ENCODE measurements at places on chromosomes 11 and 22.
A peak's percentile ranks its signal among the peaks of the same experiment; 100 is the strongest.

DNA sequence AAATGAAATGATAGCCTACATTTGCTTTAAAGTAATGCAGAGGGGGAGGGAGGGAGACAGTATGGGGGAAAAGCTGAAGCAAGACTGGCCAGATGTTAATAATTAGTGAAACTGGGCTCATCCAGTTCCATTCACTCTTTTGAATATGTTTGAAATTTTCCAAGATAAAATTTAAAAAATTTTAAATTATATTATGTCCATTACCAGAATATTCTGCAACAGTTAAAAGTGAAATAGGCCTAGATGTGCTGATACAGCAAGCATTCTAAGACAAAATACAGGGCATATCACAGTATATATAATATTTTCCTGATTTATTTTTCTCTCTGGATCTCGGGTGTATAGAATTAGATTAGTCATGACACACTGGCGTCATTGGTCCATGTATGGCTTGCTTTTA, 13.6 kb upstream of the ZNRF3 start:
- no peak for DNase-seq

DNA sequence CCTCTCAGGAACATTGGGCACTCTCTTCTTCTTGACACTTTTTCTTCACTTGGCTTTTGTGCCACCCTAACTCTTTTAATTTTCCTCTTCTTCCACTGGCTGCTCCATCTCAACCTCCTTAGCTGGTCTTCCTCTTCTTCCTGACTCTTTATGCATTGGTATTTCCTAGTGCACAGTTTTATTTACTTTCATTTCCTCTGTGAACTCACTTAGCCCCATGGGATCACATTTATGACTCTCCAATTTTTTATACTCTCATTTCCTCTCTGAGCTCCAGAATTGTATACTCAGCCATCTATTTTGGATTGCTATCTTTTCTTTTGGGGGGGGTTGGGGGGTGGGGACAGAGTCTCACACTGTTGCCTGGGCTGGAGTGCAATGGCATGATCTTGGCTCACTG, 38.5 kb upstream of the LARGE1 start:
- no peak for DNase-seq

GRCh38 chr11:14746857-14747395, 103.3 kb downstream of the PDE3B start:
- no peak for DNase-seq

GRCh38 chr11:113994077-113994954, 19.4 kb downstream of the HTR3A start:
- peak; percentile 28 for DNase-seq

DNA sequence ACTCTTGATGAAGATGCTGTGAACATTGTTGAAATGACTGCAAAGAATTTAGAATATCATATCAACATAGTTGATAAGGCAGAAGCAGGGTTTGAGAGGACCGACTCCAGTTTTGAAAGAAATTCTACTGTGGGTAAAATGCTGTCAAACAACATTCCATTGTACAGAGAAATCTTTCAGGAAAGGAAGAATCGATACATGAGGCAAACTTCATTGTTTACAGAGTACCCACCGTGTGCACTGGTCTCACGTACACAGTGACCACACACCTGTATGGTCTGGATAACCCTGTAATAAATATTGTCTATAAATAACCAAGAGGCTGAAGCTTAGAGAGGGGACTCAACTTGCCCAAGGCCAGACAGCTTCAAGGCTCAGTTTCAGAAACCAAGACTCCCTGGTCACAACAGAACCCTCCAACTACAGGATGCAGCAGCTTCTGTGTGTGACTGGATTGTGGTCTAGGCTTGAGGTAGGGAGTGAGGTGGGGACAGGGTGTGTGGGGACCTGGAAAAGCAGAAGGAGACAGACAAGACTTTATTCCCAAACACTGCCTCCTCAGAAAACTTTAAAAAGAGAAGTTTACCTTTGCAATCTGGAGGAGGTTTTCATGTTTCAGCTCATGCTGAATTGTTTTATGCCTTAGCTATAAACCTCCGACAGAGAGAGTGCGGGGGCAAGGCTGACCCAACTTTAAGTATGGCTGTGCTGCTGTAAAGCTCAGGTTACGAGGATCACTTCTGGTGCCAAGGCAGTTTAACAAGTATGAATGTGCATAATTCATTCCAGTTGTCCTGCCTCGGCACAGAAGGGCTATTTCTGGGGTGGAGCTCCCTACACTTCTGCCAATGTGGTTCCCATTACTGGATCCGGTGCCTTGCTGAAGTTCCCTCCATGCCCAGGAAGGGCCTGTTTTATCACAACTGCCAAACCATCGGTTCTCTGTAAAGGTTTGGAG, 372.6 kb upstream of the NARS2 start:
- DNase-seq = no peak

DNA sequence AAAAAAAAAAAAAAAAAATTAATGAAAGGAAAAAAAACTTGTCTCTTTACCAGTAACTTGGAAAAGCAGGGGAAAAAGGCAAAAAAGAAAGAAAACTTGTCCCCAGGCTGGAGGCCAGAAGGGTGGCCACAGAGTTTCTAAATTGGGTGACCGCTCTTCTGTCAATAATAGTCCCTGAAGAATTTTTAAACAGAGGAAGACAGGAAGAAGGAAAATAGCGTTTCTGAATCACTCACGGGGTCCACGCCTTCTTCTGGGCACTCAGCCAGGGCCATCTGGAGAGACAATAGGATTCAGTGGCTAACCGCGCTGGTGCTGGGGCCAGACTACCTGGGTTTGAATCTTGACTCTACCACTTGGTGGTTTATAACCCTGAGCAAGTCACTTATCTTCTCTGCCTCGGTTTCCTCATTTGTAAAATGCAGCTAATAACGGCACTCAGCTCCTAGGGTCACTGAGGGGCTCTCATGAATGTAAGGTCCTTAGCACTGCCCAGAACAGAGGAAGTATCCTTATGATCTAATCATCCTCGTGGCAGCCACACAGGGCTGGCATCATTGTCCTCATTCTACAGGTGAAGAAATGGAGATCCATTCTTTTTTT, 7.0 kb downstream of the C11orf86 start:
- no peak for DNase-seq

DNA sequence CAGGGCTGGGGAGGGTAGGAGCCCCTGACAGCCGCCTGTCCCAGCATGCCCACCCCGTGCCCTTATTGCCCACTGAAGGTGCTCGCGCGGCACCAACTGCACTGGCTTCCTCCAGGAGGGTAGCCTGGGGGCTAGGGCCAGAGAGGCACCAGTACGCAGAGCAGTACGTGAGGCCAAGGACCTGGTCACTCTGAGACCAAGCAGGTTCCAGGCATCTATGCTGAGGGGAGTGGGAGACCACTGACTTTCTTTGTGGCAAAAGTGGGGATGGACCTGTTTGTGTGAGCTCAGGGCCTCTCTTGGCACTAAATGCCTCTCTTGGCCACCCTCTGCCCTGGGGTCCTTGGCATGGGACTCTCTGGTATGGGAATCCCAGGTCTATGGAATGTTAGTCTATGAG, 10.8 kb downstream of the GP1BB start:
- no peak for DNase-seq

- DNase-seq = peak; percentile 80
Measured at GRCh38 chr11:103108933-103109817, at the start of gene DYNC2H1. TSS of gene DYNC2H1 (plus strand) at chr11:103109426. CDS start at chr11:103109575, 149 bp downstream.

GRCh38 chr22:19115628-19116027, 6.6 kb downstream of the DGCR2 start:
- DNase-seq = no peak

GRCh38 chr11:45051621-45052020, 94.8 kb upstream of the PRDM11 start:
- no peak for DNase-seq

GRCh38 chr11:114080769-114081168, 21.3 kb downstream of the ZBTB16 start:
- no peak for DNase-seq

All from activated T-cell treated with anti-CD3 and anti-CD28 coated beads for 4 hours (primary cell).